ENCODE measurements at places on chromosomes 11 and 22.

DNA sequence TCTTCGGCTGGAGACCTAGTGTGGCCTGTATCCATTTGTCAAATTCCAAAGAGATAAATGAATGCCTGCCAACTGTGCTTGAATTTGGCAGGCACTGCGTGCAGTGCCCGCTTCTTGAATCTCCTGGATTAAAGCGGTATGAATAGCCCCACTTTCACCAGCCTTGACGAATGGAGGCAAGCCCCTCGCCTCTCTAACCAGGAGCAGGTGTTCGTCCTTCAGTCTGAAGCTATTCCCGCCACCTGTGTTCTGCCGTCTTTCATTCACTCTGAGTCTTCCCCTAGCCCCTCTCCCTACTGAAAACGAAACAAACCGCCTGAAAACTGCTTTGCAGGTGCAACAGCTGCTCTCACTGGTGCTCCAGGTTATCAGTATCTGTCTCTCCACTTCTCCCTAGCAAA, 11.2 kb downstream of the NLRP14 start:
- no peak for DNase-seq

GRCh38 chr11:19577976-19578619, 134.5 kb upstream of the NAV2 start:
- DNase-seq: peak; percentile 94

DNA sequence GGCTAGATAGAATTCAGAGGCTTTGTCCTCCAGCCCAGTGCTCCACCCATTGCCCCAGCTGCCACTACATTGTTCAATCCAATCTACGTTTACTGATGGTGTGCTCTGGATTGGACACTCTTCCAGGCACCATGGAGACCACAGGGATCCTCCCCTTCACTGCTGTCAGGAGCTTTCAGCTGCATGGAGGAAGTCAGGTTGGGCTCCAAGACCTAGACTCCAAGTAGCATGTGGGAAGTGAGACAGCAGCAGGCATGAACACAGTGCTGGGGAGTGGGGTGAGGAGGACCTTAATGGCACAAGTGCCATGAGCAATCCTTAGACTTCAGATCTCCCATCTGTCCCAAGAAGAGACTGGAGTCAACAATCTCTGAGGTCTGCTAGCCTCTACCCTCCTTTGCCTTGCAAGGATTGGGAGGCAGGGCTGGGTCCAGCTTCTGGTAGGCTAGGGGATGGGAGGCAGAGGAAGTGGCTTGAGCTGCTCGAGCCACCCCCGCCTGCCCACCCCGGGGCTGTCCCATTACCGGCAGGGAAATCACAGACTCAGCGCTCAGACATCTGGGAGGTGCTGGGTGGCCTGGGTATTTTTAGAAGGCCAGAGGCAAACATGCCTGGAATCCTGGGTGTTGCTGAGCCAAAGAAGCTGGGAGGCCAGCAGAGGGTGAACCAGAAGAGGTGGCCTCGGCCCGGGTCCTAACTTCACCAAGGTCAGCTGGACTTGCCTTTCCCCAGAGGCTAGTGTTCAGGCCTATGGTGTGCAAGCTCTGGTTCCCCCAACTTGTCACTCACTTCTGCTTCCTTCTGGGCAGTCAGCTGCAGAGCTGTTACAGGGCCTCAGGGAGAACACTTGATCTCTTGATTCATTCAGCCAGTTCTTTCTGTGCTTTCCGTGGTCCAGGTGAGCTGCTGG, 15.2 kb upstream of the FCHSD2 start:
- peak; percentile 63 for DNase-seq

GRCh38 chr11:69985331-69985640, 92.8 kb upstream of the ANO1 start:
- DNase-seq: no peak

- peak; percentile 45 for DNase-seq
Observed at GRCh38 chr22:27790376-27791158, 11.0 kb downstream of the MN1 start.

DNA sequence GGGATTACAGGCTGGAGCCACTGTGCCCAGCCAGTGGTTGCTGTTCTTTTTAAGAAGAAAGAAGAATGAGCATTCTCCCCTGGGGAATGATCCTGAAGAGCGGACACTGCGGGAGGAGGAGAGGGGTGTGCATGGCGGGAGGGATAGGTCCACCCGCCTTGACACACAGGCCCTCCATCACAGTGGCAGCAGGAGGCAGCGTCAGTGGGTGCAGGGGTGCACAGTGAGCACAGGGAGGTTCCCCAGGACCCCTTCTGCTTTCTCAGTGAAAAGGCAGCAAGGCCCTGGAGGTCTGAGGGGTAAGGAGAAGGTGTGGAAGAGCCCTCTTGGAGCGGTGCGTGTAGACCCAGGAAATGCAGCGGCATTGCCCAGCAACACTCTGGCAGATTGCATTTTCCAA, 28.9 kb upstream of the CBX7 start:
- no peak for DNase-seq

DNA sequence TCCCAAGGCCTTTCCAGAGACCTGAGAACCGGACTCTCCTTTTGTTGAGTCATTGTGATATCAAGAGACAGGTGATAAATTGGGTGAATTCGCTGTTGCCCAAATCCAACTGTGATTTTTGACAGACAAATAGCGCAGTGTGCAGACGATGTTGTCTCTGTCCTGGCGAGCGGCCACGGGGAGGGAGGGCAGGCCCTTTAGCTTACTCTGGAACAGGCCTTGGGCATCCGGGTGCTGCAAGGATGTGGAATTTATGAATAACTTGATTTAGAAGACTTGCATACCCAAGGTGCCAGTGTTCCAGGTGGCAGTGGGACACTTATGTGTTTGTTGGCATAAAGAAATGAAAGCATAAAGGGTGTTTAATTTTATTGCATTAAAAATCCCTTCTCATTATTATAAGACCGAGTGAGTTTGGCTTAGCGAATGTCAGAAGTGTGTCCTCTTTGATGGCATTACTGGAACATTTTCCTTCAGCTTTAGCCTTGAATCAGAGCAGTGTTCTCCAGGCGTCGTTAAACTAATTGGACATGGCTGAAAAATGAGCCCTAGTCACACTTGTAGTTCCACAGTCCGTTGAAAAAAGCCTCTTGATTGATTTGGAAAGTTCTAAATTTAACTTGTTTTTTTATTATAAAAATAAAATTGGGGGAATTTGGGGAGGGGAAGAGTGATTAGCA, 9.4 kb downstream of the LDLRAD3 start:
- DNase-seq: no peak

- no peak for DNase-seq
Observed at GRCh38 chr11:2164861-2165555, 4.0 kb upstream of the INS start.

- DNase-seq: no peak
Observed at GRCh38 chr11:2930704-2931419, 1.6 kb upstream of the PHLDA2 start.

DNA sequence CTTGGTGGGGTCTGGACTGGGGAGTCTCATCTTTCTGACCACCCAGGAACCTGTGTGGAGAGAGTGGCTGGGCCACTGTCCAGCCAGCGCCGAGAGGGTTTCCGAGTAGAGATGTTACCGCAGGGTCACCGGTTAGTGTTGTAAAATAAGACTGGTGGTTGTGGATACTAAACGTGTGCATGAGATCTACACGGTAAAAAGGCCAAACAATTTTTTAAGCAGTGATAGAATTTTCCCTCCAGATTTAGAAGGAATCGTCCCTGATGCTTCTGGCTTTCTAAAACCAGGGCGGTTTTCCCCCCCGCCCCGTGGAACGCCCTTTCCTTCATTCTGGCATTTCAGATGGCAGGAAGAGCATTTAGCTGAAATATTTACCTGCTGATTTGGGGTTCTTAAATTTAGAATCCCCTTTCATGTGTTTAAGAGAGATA, 72.6 kb upstream of the PPARA start:
- no peak for DNase-seq

DNA sequence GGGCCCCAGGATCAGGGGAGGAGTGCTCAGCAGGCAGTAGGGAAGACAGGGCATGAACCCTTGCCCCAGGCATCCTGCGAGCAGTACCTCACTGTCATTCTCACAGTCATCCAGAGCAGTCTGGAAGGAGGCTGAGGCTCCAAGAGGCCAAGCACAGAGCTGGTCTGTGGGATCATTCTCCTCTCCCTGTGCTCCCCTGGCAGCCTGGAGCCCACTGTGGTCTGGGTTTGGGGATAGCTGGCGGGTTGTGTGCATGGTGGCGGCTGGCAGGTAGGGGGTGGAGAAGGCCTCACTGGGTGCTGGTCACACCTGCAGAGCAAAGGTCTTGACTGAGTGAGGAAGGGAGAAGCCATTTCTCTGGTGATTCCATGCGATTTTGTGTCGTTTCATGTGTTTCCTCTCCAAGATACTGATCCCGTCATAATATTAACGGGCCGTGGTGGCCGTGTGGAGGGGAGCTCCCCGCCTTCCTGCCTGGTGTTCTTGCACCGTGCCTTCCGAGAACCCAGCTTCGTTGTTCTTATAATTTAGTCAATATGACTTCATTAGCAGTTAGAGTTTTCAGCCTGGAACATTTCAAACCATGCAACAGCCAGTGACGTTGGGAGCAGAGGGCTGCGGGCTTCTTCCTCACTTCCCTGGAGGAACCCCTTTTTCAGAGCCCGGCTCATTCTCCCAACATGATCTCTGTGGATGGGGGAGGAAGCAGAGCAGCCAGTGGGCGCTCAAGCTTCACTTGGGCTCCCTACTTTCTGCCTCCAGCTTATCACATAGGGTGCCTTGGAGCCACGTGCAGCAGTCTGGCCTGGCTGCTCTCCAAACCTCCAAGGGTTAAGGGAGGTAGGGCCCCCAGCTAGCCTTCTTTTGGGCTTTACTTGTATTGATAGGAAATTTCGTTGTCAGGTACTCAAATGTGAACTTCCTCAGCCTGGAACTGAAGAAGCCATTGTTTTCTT, 20.8 kb upstream of the ADORA2A start:
- DNase-seq: no peak

DNA sequence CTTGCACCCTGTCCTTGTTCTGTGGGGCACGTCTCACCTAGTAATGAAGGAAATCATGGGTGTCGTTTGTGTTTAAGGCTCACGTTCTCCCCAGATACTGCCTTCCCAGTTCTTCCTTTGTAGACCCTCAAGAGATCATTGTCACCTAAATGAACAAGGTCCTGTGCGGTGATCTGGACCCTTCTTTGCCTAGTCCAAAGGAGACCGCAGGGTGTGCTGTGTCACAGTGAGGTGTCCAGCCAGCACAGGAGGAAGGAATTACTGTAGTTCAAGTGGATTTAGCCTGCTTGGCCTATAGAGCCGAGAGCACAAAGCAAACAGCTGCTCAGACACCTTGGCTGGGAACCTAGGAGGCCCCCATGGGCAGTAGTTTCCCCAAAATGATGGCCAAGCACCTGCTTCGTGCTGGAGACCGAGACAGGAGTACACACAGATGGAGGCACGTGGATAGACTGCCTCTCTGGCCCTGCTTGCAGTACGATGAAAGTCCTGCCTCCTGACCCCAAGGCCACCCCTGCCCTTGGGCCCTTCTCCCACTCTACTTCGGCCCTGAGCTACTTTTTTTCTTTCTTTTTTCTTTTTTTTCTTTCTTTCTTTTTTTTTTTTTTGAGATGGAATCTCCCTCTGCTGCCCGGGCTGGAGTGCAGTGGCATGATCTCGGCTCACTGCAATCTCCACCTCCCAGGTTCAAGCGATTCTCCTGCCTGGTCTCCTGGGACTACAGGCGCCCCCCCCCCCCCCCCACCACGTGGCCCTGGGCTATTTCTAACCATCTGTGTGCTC, 19.4 kb upstream of the PPFIA1 start:
- DNase-seq: no peak
